NCI-H2081 (cell line): ENCODE measurements at places on chromosomes 5 and 9.

DNA sequence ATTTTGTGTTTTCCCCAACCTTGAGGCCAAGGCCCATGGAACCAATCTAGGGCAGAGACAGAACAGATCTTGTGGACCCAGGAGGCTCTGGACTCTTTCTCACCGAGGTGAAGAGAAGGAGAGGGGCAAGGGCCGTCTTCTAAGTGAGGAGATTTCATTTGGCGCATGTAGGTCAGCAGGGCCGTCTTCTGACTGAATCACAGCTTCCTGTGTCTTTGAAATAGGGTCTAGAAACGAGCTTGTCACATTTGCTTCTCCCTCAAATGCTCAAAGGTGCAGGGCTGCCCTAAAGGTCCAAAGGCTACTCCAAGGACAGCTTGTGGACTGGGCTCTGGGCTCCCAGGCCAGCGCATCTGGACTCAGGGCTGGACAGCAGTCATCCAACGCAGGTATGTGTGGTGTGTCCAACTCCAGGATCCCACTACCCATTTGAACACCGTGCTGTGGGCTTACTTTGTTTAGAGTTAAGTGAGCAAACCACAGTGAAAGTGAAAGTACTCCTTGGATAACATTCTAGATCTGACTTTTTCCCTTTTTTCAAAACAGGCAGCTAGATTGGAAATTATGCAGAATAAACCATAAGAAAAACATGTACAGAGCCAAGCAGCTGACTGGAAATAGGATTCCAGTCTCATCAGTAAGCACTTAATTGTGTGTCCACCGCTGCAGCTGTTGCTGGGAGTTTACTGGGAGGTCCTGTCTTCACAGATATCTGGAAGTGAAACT is 357.0 kb downstream of the GADD45G start:
- no peak for DNase-seq

- DNase-seq = no peak
Measured at GRCh38 chr5:520850-521226, 3.4 kb downstream of the SLC9A3 start.

- no peak for DNase-seq
Measured at GRCh38 chr5:135824541-135825041, 9.9 kb upstream of the SLC25A48 start.

GRCh38 chr5:80076131-80077050 is 41.2 kb downstream of the THBS4 start:
- DNase-seq = no peak

GRCh38 chr5:172219296-172219695 is 25.3 kb downstream of the EFCAB9 start:
- DNase-seq = no peak

DNA sequence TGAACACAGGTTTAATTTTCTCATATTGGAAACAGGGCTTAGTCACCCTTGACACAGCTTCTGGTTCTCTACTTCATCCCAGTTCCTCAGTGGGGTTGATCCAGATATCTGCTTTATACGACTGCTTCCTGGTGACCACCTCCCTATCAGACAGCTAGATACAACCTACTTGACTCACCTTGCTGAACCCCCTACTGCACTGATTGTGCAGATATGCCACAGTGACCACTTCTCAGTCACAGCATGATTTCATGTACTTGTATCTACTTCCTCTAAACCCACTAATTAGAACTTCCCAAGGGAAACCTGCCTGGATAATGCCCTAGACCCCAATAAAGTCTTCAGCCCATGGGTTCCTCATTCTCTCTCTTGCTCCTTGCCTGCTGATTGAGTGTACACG is 18.4 kb upstream of the RFK start:
- no peak for DNase-seq

DNA sequence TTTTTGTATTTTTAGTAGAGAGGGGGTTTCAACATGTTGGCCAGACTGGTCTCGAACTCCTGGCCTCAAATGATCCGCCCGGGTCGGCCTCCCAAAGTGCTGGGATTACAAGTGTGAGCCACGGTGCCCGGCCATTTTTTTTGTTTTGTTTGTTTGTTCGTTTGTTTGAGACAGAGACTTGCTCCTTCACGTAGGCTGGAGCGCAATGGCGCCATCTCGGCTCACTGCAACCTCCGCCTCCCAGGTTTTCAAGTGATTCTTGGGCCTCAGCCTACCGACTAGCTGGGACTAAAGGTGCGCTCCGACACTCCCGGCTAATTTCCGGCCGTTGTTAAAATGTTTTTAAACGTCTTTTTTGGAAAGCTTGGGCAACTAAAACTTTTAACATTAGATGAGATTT is 54.0 kb downstream of the SHOC1 start:
- DNase-seq = no peak

- DNase-seq = no peak
Measured at GRCh38 chr5:95956021-95956899, 5.4 kb downstream of the ELL2 start.

GRCh38 chr5:78761840-78762239 is 113.3 kb upstream of the LHFPL2 start:
- no peak for DNase-seq

DNA sequence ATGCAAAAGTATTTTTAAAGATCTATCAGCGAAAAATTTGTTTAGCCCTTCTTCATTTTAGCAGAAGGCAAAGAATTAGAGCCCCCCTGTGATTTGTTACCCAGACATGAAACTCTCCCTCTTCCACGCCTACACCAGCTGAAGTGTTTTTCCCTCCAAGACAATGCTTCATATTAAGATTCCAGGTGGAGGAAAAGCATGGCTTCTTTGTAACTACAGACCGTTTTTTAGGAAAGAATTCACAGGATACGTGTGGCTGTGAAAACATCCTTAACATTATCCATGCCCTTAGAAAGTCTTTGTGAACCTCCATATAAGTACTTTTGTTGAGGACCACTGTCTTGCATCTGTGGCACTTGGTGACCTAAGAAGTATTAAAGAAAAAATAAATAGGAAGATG is 121.8 kb upstream of the MTAP start:
- DNase-seq = no peak

GRCh38 chr9:116389541-116390302 is 236.1 kb downstream of the PAPPA start:
- no peak for DNase-seq

GRCh38 chr9:137178939-137179630 is 7.2 kb upstream of the TMEM210 start:
- no peak for DNase-seq

GRCh38 chr5:66406761-66407336 is 189.3 kb upstream of the MAST4 start:
- peak; percentile 53 for DNase-seq

DNA sequence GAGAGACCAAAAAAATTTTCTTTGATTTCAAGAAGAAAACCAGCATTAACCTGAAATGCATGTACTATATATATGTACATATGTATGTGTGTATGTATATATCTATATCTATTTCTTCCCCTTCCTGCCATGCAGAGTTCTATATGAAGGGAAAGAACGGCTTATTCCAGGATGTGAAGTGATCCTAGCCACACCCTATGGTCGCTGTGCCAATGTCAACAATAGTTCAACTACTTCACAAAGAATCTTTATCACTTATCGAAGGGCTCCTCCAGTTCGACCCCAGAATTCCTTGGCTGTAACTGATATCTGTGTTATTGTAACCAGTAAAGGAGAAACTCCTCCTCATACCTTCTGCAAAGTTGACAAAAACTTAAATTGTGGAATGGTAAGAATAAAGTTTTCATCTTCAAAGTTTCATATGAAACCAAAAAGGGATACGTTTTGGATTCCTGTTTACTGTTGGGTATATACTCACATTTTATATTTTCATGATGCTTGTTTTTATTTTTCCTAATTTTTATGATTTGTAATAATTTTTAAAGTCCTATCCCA is 56.2 kb downstream of the DENND4C start:
- DNase-seq = no peak

- no peak for DNase-seq
Measured at GRCh38 chr9:94031380-94031779, 52.9 kb upstream of the PTPDC1 start.

DNA sequence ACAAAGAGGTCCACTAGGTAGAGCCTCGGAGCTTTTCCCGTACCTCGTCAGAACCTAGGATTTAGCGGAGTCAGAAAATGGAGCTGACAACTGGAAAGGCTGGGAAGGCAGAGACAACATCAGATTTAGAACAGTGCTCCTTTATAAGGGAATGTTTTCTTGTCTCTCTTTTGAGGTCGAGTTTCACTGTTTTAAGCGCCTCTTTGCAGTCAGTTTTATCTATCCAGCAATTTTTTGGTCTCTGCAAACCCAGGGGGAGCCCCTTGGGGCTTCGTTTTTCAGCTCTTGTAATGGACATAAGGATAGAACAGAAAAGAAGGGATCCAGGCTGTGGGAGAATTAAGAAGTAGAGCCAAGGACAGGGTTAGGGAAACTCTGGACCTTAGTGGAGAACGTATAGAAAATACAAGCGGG is 80.5 kb downstream of the FNBP1 start:
- no peak for DNase-seq

GRCh38 chr5:179731791-179732411 is 721 bp upstream of the MAML1 start:
- DNase-seq = no peak

- DNase-seq = no peak
Measured at GRCh38 chr9:68546596-68547390, 6.1 kb upstream of the TMEM252 start.
